ENCODE measurements at places on chromosomes 2 and 18.

GRCh38 chr2:169001116-169001815 is 29.9 kb downstream of the ABCB11 start:
- no peak for DNase-seq

GRCh38 chr2:55862246-55862645 is 61.3 kb downstream of the EFEMP1 start:
- peak; percentile 70 for DNase-seq

GRCh38 chr2:41728788-41729338 is 319.0 kb upstream of the PKDCC start:
- no peak for DNase-seq

DNA sequence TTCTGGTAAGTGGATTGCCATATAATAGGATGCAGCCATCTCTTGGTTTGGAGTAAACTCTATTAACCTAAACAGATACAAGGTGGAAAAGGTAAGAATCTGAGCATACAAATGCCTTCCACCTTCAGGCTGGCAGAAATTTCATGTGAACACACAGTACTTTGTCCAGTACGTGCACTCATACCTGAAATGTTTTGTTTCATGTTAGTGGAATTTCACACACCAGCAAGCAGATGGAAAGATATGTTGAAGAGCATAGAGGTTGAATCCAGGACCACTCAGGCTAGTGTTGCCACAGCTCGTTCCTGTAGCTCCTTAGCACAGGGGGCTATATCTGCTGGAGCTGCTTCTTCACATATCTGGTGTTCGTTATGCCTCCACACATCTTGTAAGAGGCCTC is 34.0 kb downstream of the CRIM1 start:
- DNase-seq = no peak

GRCh38 chr2:70549064-70549710 is 4.4 kb downstream of the TGFA start:
- no peak for DNase-seq

DNA sequence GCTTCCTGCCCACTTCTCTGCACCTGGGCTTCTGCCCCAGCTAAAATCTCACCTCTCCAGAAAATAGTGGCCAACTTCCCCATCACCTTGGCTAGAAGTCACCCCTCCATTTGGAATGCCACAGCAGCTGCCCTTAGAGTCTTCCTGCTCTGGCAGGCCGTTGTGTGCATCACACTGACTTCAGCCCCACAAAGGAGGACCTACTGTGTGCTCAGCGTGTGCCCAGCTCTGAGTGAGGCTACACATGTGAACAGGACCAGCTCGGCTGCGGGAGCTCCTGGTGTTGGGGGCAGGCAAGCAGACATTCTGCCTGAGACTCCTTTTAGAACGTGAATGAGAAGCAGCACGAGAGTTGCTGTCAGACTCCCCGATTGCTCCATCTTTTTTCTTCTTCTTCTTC is 78.7 kb downstream of the AGAP1 start:
- DNase-seq = no peak

GRCh38 chr2:98444436-98445176 is at the start of gene INPP4A:
Gene INPP4A (plus strand): TSS chr2:98444858. CDS start chr2:98520049, 75,191 bp downstream.
- DNase-seq = no peak

DNA sequence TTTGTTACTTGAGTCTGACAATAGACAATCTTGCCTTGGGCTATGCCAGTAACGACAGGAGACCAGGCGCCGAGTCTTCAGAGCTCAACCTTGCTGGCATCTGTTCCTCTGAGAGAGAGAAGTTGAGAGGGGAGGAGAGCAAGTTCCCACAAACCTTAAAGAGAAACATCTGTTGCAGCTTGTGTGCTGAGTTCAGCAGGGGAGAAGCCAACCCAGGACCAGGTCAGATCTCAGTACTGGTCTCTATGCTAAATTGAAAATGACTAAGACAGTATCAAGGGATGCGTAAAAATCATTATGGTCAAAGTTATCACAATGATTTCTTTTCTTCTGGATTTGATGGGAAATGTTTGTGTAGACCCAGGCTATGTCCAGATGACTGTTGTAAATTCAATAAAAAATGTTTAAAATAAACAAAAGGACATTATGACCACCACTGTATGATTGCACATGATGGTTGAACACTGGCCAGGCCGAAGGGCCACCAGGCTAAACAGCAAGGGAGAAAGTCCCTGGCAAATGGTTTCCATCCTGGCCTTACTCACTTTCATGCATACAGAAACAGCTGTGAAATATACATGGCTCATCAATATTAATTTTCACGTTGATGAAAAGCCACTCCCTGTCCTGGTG is 100.3 kb upstream of the PMAIP1 start:
- no peak for DNase-seq

GRCh38 chr2:171201271-171201670 is 40.6 kb upstream of the TLK1 start:
- no peak for DNase-seq

GRCh38 chr2:65027616-65028244 is 28.5 kb upstream of the CEP68 start:
- DNase-seq = no peak

DNA sequence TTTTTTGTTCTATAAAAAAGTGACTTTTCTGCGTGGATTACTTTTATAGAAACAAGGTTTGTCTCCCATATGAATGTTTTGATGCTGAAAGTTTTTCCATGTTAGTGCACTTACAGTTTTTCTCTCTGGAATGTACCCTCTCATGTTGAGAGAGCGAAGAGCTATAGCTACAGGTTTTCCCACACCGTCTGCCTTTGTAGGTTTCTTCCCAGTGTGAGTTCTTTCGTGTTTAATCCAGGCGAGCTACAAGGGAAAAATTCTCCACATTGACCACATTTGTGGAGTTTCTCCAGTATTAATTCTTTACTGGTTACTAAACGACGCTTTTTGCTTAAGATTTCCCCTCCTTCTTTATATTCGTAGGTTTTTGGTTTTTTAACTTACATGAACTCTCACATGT is 85.1 kb downstream of the ACSL3 start:
- DNase-seq = no peak

- peak; percentile 43 for DNase-seq
Measured at GRCh38 chr18:13375302-13376255, 157.0 kb downstream of the LDLRAD4 start.

- no peak for DNase-seq
Measured at GRCh38 chr2:40287195-40287594, 164.7 kb downstream of the SLC8A1 start.

DNA sequence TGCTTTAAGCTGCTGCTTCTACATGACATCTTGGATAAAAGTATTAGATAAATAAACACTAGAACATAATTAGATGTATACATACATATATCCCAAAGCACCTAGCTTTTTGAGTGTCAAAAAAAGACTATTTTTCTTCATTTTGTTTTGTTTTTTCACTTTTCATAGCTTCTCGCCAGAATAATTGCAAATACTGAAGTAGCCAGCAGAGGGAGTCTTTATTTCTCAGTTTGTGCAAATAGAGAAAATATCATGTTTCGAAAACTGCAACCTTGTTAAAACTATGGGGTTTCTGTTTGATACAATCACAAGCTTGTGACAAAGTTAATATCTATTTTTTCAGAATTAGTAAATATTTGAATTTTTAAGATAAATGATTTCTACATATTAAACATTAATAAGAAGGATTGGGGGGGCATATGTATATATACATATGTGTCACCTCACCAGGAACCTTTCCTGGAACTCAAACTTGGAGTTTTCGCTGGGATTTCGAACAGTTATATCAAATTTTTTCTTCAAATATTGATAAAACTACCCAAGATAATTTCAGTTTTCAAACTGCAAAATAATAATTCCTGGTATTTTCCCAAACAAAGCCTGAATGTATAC is 61.0 kb downstream of the GRB14 start:
- DNase-seq = no peak

- DNase-seq = no peak
Measured at GRCh38 chr2:233853883-233854240, 473 bp downstream of the HJURP start.

DNA sequence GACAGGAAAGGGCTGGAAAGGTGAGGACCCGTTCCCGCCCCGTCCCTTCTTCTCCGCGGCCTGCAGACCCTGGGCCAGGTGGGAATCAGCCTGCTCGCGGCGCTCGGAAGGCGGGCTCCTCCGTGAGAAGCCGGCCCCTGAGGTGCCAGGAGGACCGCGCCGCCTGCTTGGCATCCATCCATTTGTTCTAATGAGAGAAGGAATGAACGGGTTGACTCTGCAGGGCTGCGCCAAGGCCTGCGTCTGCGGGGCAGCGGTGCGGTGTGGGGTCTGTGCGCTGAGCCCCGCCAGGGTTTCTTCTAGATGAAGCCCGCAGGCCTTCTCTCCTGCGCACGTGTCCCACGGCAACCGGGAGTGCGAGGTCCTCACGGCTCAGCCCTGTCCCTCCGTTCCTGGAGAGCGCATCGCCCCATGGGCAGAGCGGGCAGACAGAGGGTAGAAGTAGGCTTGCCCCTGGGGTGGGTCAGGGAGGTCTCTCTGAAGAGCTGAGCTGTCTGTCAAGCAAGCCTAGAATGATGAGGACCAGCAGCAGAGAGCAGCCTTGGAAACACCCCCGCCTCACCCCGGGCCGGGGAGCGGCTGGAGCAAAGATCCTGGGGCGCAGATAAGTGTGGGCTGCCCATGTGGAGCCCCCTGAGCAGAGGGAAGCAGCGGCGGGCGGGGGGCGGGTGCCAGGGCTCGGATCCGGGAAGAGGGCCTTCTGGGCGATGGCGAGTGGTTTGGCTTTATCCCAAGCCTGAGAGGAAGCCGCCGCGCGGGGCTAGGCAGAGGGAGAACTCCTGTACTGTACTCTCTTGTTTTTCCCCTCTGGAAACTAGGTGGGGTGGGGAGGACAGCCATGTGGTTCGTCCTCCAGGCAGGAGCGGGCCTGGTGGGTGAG is 27.9 kb upstream of the HS6ST1 start:
- no peak for DNase-seq

- DNase-seq = no peak
Measured at GRCh38 chr18:43819397-43819796, 542.1 kb upstream of the SYT4 start.

GRCh38 chr2:181474222-181474881 is 17.2 kb downstream of the ITGA4 start:
- no peak for DNase-seq

DNA sequence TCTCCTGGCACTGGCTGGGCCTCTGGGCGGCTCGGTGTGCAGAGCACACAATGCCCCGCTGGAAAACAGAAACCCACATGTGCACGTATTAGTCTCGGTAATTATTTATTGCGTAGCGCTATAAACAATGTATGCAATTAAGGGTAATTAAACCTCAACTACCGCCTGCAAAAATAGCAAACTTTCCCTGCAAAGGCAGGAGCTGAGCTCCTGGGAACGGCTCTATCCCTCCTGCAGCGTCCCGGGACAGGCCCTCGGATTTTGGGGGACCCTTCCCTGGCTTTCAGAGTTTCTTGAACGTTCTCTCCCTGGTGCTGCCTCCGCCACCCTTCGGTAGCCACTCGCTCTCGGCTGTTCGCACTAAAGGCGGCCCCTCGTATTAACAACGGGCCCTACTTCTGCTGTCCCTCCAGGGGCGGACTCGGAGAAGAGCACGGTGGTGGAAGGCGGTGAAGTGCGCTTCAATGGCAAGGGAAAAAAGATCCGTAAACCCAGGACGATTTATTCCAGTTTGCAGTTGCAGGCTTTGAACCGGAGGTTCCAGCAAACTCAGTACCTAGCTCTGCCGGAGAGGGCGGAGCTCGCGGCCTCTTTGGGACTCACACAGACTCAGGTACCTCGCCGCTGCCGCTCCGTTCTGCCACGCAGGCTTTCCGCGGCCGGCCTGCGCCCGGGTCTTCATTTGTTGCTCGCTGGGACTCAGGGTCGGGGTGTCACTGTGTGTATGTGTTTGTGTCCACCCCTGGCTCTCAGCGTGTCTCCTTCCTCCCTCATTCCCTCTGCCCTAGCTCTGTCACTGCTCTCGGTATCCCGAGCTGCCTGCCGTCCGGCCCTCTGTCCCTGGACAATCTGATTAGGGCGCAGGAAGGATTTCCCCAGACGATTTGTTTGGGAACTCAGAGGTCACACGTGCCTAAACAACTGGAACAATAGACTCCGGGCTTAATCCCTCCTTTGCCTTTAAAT is 1.2 kb downstream of the DLX1 start:
- no peak for DNase-seq

DNA sequence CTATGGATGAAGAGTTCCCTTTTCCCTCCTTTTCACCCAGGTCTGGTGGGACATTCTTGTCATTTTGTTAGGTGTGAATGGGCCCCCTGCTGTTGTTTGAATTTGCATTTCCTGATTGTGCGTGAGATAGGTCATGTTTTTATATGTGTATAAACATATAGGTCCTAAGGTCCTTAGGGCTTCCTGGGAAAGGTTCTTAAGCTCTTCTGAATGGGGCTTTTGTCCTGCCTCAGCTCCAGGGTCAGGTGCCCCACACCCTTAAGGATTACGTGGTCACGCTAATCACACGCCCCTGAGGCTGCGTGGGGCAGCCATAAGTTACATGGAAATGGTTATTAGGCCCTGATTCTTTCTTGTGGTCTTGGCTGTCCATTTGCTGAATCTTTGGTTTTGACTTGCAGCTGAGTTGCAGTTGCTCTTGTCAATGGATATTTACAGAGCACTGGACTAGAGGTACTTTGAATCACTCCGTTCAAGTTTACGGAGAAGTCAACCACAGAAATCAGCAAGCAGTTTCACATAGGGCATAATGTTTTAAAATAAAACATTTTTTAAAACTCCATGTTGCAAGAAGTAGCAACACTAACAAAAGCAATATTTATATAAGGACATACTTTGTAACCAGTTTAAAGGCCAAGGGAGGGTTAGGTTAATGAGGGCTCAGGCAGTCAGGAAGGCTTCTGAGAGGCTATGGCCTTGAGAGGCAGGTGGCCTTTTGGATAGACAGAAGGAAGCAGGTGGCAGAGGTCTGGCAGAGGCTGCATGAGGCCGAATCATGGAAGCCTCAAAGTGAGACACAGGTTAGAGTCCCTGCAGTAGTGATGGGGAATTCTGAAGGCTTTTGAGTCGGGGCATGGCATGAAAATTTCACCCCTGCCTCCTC is 24.2 kb downstream of the LIPG start:
- DNase-seq = no peak

DNA sequence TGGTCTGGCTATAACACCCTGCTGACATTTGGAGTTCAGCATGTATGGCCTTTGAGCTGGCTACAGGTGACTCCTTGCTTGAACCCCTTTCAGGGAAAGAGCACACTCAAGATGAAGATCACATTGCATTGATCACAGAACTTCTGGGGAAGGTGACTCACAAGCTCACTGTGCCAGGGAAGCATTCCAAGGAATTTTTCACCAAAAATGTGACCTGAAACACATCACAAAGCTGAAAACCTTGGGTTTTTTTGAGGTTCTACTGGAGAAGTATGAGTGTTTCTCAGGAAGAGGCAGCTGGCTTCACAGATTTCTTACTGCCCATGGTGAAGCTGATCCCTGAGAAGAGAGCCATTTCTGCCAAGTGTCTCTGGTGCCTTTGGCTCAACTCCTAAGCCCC is 879.0 kb downstream of the CBLN2 start:
- no peak for DNase-seq

- no peak for DNase-seq
Measured at GRCh38 chr2:188322569-188323551, 31.2 kb downstream of the GULP1 start.

GRCh38 chr2:25981596-25982272 is 563 bp downstream of the KIF3C start:
- DNase-seq = no peak

- DNase-seq = no peak
Measured at GRCh38 chr18:24983566-24984139, 368.3 kb downstream of the ZNF521 start.

- DNase-seq = no peak
Measured at GRCh38 chr18:27005589-27005988, 140.1 kb upstream of the AQP4 start.

All from epithelial cell of prostate (primary cell).